ENCODE measurements at places on chromosomes 13 and 19.

GRCh38 chr19:43660971-43661360 is 9.0 kb downstream of the PLAUR start:
- DNase-seq, result no peak

GRCh38 chr19:49148784-49149651 is 6.2 kb downstream of the HRC start:
- peak; percentile 79 for DNase-seq

GRCh38 chr13:113785051-113786010 is 26.3 kb downstream of the TMEM255B start:
- DNase-seq, result no peak

GRCh38 chr13:93753639-93754038 is 527.0 kb downstream of the GPC6 start:
- no peak for DNase-seq

DNA sequence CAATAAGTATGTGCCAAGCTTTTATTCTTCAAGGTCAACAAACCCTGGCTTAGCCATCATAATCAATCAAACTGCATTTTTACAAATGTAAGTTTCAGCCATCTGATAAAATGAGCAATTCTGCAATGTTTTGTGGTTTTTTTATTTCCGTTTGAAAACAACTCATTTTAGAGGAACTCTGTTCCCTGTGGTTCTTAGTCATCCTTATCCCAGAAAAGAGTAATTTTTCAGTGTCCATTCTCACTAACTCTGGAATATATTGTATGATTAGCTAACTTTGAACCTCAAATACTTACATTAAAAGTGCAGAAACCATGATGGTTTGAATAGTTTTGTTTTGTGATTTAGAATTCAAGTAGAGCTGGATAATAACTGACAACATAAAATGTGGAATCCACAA is 87.6 kb downstream of the IRS2 start:
- DNase-seq, result no peak

Measured in effector CD8-positive, alpha-beta T cell (primary cell).